ENCODE measurements at places on chromosomes 1 and 21. TPM values are rescaled to one million over a fixed set of nuclear protein-coding genes. Genes with fewer than 3 reads are reported as not detected.

Gene PADI3
- total RNA-seq = not detected

Gene MATN1
- not detected for total RNA-seq

Gene TMEM61
- total RNA-seq = not detected

Gene PLD5
- not detected for total RNA-seq

Gene ZNF692
- 66.8 TPM for total RNA-seq

Gene FAM72C
- total RNA-seq = 19.1 TPM

Gene LRRC39
- 0.52 TPM for total RNA-seq

GRCh38 chr1:3453203-3453761, 1.2 kb upstream of the ARHGEF16 start:
- no peak overlapping the region for H3K4me3 ChIP-seq
- DNase-seq = peak; percentile 75
- H3K4me1 ChIP-seq = peaks cover 2% of the 10 kb centered on the region
- no peak overlapping the region for H3K27ac ChIP-seq

DNA sequence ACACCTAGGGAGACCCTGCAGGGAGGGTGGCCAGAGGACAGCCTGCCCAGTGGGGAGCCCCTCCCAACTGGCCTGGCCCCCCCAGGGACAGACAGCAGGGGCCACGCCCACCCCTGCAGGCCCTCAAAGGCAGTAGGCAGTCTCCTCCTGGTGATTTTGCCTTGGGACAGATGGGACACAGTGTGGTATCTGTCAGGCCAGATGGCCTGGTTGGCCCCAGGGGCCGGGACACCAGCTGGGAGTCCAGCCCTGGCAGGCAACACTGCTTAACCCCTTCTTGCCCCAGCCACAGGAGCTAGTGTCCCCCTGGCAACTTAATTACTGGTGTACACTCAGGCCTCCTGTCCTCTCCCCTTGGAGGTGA, 17.8 kb downstream of the IFFO2 start:
- no peaks in the 10 kb centered on the region for H3K36me3 ChIP-seq
- H3K27me3 ChIP-seq = no peaks in the 10 kb centered on the region
- no peak for DNase-seq
- H3K27ac ChIP-seq = no peak overlapping the region
- H3K4me1 ChIP-seq = peaks cover 5% of the 10 kb centered on the region

GRCh38 chr1:55250399-55251075, 35.4 kb upstream of the USP24 start:
- H3K4me3 ChIP-seq = no peak overlapping the region
- DNase-seq = no peak
- peaks cover 11% of the 10 kb centered on the region for H3K4me1 ChIP-seq
- no peak overlapping the region for H3K27ac ChIP-seq

- DNase-seq = no peak
- no peak overlapping the region for H3K27ac ChIP-seq
- H3K4me3 ChIP-seq = no peak overlapping the region
- no peaks in the 10 kb centered on the region for H3K4me1 ChIP-seq
- no peaks in the 10 kb centered on the region for H3K36me3 ChIP-seq
- H3K27me3 ChIP-seq = no peaks in the 10 kb centered on the region
Observed at GRCh38 chr1:186708694-186709097, 28.5 kb upstream of the PTGS2 start.

DNA sequence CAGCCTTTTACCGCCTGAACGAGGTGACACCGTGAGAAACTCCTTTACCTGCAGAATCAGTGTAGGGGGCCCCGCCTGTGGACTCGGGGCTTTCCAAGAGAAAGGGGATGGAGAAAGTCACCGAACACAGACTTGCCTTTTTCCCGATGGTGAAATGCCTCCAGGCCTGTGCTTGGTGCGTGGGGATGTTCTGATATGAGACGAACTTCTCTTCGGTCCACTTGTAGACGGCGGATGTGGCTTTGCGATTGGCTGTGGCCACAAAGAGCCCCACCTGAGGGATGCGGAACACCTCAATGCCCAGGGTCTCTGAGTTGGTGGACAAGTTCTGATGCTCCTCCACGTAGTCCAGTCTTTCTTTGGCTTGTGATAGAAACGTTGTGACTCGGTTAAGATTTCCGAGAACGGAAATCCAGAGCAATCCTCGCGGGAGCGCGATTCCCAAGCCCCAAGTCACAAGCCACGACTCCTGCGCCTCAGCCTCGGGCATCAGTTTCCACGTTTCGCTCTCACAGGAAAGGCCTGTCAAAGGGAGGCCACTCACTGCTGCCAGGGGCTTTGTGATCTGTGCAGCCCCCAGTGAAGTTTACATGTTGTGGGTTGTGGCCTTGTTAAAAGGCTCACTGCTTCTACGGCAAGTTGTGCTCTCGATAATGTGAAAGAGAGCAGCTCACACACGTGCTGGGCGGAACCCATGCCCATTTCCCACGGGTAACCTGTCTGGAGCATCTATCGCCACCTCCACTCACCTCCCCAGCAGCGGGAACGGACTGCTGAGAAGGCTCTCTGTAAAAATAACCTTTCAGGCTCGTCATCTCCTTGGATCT, 12.6 kb downstream of the KRTAP10-1 start:
- no peaks in the 10 kb centered on the region for H3K27me3 ChIP-seq
- H3K27ac ChIP-seq = no peak overlapping the region
- no peaks in the 10 kb centered on the region for H3K36me3 ChIP-seq
- no peaks in the 10 kb centered on the region for H3K4me1 ChIP-seq

GRCh38 chr1:4916610-4917009, 262.2 kb downstream of the AJAP1 start:
- no peak overlapping the region for H3K4me3 ChIP-seq
- no peak for DNase-seq
- no peaks in the 10 kb centered on the region for H3K27me3 ChIP-seq

GRCh38 chr1:188782220-188782841, 1695.3 kb downstream of the BRINP3 start:
- no peaks in the 10 kb centered on the region for H3K27me3 ChIP-seq
- no peaks in the 10 kb centered on the region for H3K4me1 ChIP-seq
- H3K36me3 ChIP-seq = no peaks in the 10 kb centered on the region
- no peak overlapping the region for H3K27ac ChIP-seq
- no peak for DNase-seq

DNA sequence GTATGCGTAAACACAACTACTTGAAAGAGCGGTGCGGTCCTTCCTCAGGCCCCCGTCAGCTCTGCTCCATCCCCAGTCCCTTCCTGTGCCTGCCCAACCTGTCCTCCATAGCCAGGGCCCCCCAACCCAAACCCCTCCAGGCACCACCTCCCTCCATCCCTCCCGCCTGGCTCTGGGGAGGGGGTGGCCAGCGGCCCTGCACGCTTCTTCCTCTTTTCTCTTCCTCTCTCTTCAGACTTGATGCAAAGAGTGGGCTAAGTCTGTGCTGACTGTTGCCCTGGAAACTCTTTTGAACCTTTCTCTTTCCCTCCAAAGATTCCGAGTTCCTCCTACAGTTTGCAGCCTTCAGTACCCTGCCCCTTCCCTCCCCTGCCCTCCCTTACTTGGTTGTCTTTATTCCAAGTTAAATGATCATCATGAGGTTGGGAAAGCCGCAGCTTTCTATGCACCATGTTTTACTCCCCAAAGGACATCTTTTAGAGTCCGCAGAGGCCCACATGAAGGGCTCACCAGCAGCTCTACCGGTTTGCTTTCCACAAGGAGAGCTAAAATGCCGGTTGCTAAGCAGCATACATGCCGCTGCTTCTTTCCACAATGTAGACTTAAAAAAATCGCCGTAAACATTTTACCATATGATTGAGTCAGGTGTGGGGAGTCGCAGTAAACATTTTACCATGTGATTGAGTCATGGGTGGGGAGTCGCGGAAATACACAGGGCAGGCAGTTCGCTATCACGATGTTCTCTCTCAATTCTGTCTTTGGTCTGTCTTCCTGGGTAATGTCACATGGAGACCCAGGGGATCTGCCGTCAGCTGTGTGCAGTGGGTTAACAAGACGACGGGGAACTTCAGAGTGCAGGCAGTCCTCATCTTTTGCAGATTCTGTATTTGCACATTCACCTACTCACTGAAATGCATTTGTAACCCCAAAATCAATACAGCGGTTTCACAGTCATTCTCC, 525.3 kb downstream of the KIF26B start:
- no peak overlapping the region for H3K27ac ChIP-seq
- H3K36me3 ChIP-seq = no peaks in the 10 kb centered on the region
- no peaks in the 10 kb centered on the region for H3K27me3 ChIP-seq
- H3K4me1 ChIP-seq = no peaks in the 10 kb centered on the region
- H3K4me3 ChIP-seq = no peak overlapping the region
- no peak for DNase-seq

DNA sequence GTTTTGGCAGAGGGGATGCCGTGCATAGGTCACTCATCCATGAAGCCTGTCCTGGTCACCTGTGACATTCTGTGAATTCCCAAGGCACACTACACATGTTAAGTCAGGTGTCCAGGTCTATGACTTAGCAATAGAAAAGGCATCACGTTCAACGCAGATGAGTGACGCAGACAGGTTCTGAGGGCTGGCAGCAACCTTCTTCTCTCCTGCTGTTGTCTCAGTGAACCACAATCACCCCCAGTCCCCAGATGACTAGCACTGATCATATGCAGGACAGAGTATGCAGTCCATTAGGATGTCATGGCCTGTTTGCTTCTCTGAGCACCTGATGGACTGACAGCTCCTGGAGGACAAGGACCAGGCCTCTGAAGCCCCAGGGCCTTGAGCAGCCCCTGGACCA, 157.8 kb upstream of the KAZN start:
- H3K4me1 ChIP-seq = no peaks in the 10 kb centered on the region
- no peaks in the 10 kb centered on the region for H3K36me3 ChIP-seq
- no peaks in the 10 kb centered on the region for H3K27me3 ChIP-seq
- H3K27ac ChIP-seq = no peak overlapping the region

- H3K4me3 ChIP-seq = no peak overlapping the region
- H3K27me3 ChIP-seq = no peaks in the 10 kb centered on the region
- DNase-seq = no peak
- peaks cover 23% of the 10 kb centered on the region for H3K4me1 ChIP-seq
- peaks cover 16% of the 10 kb centered on the region for H3K36me3 ChIP-seq
Observed at GRCh38 chr1:182041615-182042014, 19.9 kb downstream of the ZNF648 start.

DNA sequence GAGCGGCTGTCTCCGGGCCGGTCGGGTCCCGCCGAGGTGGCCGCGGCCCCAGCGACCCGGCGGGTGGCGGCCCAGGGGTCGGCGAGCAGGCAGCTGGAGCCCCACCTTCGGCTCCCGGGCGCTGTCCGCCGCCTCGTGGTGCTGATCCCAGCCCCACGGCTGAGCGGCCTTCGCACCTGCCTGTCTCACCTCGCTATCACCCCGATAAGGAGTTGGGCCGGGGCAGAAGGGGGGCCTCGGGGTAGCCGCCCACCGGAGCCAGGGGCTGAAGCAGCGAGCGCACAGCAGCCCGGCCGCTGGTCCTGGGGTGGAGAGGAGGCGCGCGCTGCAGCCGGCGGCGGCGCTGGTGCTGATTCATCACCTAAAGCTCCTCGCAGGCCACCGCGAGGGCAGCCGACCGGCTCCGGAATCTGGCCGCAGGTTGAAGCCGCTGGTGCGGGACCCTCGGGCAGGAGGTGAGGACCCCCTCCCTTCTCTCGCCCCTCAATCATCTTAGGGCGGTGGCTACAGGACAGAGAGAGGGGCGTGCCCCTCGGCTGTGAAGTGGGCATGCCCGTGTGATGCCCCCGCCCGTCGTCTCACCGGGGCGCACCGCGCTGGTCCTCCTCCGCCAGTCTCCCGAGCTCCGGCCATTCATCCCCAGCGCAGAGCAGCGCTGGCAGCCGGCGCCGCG, 575 bp downstream of the TRIM67 start:
- H3K4me3 ChIP-seq = no peak overlapping the region
- H3K27me3 ChIP-seq = peaks cover 60% of the 10 kb centered on the region
- H3K36me3 ChIP-seq = no peaks in the 10 kb centered on the region
- H3K4me1 ChIP-seq = peaks cover 2% of the 10 kb centered on the region
- peak; percentile 47 for DNase-seq

- no peaks in the 10 kb centered on the region for H3K36me3 ChIP-seq
- no peaks in the 10 kb centered on the region for H3K4me1 ChIP-seq
- no peaks in the 10 kb centered on the region for H3K27me3 ChIP-seq
- H3K4me3 ChIP-seq = no peak overlapping the region
Observed at GRCh38 chr1:164311377-164311776, 247.6 kb upstream of the PBX1 start.

GRCh38 chr1:180301135-180301742, 71.2 kb downstream of the LHX4 start:
- H3K4me1 ChIP-seq = peaks cover 3% of the 10 kb centered on the region
- no peaks in the 10 kb centered on the region for H3K27me3 ChIP-seq
- H3K27ac ChIP-seq = no peak overlapping the region
- DNase-seq = no peak
- H3K36me3 ChIP-seq = peaks cover 12% of the 10 kb centered on the region

Measured in activated CD8-positive, alpha-beta T cell treated with anti-CD3 and anti-CD28 coated beads, Interleukin-2, amount 10 ng/mL, durations not matched to agents 7 days and 5 days (primary cell).